Stimulated activated CD4-positive, alpha-beta T cell treated with anti-CD3 and anti-CD28 coated beads, TNF-alpha, amount 100 ng/mL, for 4 hours (primary cell): ENCODE measurements at places on chromosomes 13 and 19.
A peak's percentile ranks its signal among the peaks of the same experiment; 100 is the strongest.

DNA sequence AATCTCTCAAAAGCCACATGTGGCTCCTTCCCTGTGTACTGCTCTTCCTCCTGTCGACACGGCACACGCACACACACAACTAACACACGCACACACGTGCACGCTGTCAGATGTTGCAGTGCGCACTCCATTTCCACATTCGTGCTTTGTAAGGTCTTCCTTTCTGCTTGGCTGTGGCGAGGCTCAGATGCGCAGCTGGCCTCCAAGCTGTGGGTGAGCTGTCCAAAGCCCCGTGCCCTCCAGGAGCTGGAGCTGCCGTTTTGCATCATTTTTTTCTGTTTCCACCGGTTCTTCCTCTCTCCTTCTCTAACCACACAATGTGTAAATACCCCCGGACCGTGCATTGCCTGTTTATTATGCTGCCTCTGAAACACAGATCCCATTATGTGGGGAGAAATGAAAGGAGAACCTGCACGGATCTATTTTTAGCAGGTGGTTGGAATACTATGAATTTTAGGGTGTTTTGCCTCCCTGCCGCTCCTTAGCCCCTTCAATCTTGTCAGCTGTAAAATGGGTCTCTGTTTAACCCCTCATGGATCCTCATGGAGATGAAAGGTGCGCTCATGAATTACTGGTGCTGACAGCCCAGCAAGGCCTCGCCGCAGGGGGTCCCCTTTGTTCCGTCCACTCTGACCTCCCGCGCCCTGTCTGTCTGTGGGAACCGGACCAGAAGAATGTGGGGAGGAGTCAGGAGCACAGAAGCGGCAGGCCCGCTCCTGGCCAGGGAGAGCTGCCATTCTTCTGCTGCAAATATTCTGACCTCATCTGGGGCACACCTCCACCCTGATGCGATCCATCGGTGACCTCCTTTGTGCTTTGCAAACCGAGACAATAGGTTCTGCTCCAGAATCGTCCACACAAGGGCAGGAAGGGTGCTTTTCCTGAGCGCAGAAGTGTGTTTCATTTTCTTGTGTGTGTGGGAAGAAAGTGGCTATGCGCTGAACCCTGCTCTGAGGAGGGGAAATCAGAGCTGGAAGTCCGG, 137.7 kb downstream of the SOX1 start:
- no peak for DNase-seq

DNA sequence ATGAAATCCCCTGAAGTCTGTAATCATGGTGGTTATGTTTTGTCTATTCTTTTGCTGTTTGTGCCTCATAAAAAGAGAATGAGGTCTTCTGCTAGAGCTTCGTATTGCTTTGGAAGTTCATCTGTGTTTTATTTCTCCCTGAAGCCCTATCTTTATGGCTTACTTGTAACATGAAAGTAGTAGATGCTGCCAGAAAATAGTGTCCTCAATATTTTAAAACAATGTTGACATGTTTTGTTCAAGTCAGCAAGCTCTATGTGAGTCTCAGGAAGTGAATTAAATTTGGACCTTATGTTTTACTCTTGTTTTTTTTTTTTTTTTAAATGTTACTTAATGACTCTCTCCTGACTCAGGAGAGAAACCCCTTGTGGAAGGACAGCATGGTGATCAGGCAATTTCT, 130.5 kb downstream of the B3GLCT start:
- no peak for DNase-seq

GRCh38 chr13:22130254-22130653, 459.4 kb downstream of the FGF9 start:
- DNase-seq, result no peak

- DNase-seq, result no peak
Measured at GRCh38 chr19:3493651-3494050, 6.8 kb downstream of the DOHH start.

GRCh38 chr19:54400913-54401312, 14.4 kb upstream of the TTYH1 start:
- no peak for DNase-seq

GRCh38 chr13:50226515-50227155, 211.4 kb downstream of the KCNRG start:
- no peak for DNase-seq

DNA sequence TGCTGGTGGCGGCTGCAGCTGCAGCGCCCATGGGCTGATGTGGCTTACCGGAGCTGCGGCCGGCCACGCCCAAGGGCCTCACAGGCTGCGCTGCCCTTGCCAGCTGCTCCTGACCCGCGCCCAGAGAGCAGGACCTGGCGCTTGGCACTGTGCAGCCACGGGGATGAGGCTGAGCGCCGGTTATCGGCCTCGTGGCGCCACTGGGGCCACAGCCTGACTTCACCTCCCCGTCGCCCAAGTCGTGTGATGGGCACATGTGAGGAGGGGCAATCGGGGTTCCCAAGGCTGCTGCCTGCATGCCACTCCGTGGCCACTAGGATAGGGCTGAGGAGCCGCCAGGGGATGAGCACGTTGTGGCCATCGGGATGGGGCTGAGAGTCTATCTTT, 77.2 kb upstream of the PABPC3 start:
- DNase-seq, result no peak

DNA sequence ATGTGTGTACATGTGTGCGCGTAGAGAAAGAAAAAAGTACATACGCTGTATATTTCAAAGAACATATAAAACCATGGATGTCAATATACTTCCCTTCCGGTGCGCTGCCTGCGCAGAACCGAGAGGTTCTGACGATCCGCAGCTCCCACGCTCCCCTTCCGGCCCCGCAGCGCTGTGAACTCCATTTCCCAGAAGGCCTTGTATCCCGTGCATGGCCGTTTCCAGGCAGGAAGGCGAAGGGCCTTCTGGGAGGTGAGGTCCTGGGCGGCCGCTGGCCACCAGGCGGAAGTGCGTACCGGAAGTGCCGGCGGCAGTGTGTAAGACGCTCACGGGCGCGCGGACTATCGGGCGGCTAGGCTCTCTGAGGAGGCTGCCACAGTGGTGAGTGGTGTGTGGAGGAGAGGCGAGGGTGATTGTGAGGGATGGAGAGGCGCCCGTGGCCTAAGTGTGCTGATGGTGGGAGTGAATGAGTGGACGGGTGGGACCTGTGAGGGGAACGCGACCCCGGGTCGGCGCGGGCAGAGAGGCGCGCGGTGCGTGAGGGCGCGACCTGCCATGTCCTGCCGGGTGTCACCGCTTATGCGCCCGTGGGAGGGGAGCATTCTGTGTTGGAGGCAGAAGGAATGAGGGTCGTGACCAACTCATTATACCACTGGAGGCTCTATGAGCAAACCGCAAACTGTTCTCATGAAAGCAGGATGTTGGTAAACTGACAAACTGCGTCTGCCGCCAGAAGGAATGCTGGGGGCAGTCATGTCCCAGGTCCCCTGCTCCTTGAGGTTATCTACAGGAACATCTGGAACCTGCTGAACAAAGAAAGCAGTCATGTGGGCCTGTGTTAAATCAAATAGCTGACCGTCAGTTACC, at the start of gene ERVK3-1:
Gene ERVK3-1 (plus strand): TSS at position 313 of the 867 bp plus-strand sequence. CDS start 6,792 bp downstream, outside the sequence.
- peak; percentile 89 for DNase-seq

GRCh38 chr13:81394640-81395039, 1053.7 kb upstream of the SPRY2 start:
- DNase-seq, result no peak

DNA sequence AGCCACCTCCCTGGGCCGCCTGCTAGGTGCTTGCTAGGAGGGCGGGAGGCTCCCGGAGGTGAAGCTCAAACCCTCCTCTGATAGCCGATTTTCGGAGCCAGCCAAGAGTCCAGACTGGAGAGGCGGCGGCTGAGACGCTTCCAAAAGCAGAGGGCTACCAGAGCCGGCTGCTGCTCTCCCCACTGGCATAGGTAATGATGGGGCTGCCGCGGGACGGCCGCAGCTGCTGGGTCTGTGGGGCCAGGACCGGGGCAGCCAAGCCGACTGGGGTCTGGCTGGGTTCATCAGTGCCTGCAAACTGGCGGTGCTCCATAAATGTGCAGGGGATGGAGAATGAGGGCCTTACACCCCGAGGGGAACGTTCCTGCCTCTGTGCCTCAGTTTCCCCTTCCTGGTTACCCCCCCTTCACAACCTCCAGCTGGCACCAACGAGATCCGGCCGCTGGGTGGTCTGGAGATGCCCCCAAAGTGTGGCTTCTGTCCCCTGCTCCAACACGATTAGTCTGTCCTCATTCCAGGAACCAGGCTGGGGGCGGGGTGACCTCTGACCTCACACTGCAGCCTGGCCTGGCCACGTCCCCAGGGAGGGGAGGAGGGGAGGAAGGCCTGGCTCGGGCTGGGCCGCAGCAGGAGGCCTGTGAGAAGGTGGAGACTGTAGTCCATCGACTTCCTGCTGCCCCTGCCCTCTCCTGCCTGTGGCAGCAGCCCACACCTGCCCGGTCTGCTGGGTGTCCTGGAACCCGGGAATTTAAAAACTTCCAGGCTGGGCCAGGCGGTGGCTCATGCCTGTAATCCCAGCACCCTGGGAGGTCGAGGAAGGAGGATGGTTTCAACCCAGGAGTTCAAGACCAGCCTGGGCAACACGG, 3.8 kb upstream of the WDR18 start:
- DNase-seq, result no peak

GRCh38 chr13:24683838-24684599, 3.8 kb downstream of the ATP12A start:
- DNase-seq, result peak; percentile 34

DNA sequence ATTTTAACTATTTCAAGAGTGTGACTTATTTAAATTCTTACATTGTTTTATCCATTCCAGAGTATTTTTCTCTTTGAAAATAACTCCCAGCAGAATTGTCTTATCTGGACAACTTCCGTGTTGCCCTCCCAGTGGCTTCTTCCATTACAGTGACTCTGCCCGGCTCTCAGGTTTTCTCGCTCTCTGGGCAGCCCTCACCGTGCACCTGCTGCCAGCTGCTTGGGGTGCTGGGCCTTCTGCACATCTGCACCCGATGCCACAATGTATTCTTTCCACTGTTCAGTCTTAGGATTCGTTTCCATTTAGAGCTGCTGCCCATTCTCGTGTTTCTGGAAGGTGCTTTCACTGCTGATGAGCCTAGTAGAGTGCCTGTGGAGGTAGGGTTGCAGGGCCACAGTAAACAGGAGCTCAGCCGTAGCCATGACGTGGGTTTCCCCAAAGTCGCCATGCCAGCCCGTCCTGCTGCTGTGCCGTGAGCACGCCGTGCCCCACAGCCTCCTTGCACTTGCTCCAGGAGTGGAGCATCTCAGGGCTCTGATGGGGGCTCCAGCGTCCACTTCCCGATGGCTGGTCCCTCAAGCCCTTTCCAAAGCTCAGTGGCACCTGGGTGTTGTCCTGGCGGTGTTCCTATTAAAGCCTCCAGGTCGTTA, 46.1 kb upstream of the DCUN1D2 start:
- DNase-seq, result no peak
